ENCODE measurements at places on chromosomes 6 and 20.

GRCh38 chr20:18628330-18628920 lies 40.6 kb downstream of the DTD1 start:
- no peak for DNase-seq

DNA sequence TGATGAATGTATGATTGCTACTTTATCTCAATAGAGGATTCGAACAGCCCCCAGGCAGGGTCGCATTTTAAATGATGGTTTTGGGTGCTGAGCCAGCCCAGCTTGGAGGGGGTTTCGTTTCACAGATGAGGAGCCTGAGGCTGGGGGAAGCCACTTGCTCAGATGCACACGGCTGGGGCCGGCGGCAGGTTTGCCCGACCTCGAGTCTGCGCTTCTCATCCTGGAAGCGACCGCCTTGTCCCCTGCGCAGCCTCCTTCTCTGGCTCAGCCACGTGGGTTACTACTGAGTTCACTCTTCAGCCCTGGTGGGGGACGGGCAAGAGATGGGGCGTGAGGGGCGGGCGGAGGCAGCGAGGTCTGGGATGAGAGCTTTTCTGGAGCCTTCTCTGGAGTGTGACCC lies 25.3 kb downstream of the NTSR1 start:
- no peak for DNase-seq

DNA sequence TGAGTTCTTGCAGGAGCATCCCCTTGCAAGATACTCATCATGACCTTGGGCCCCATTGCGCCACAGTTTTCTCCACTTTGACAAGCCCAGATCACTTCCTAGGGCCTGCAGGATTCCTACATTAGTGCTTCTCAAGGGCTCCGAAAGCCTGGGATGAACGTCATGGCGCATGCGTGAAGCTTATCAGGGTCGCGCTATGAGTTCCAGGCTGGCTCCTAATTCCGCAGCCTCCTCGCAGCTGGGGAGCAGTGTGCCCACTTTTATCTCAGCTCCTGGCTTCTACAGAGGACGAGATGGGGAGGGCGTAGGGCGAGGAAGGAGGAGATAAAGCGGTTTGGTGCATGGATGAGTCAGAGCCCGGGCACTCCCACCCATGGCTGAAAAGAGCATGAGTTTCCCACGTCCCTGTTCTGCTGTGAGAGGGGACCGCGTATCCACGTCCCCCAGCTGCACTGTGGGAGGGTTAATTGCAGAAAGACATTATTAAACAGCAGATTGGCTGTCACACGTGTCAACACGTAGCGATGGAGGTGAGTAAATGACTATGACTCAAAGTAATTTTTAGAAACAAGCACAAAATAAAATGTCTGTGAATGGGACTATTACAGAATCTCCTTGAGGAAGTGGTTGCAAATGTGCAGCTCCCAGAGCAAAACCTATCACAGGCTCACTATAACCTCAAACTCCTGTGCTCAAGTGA lies 72.9 kb upstream of the DSP start:
- peak; percentile 60 for DNase-seq

- DNase-seq = no peak
Observed at GRCh38 chr20:45322952-45323383, 14.9 kb upstream of the MATN4 start.

DNA sequence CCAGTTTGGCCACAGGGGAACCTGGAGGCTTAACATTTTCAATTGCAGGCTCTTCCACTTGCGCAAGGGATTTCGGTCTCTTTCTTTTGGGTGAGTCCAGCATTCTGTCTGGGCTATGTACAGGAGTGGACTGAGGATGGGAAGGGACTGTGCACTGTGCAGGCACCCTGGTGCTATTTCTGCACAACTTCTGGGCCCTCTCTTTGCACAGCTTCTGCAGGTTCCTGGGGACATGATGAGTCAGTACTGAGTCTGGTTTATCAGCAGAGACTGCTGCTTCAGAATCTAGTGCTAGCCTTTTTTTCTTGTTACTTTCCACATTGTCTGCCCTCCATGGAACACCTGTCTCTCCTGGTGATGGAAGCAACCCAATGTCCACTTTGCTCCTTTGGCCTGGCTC lies 78.5 kb upstream of the ASF1A start:
- no peak for DNase-seq

DNA sequence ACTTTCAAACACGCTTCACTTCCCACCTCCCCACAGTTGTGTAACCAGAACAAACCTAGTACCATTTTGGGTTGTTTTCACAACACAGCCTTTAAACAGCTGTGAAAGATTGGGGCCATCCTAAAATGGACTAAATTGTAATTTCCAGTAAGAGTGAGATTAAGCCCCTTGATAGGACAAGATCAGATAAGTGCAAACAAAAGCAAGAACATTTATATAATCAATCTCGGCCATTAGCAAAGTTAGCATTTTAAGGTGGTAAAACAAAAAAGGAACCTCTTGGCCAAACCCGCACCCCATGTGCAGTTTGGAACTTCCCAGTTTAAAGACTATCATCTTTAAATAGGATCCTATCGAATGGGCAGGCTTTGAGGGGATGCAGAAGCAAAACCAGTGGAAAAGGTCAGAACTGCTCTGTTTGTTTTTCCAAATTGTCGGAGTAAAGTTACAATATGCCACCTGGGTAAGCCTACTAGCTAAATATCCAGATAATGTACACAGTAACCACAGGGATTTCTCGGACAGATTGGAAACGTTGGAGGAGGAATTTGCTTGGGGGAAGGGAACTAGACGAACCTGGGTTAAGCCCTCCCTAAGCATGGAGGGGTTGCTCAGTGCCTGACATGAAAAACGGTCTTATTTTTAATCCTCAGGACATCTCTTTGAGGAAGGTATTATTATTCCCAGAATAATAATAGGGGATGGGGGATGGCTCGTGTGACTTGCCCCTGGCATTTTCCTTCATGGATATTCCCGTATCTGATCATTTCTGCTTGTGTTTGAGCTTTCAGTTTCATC lies 159.8 kb upstream of the SALL4 start:
- DNase-seq = no peak

GRCh38 chr6:79646006-79646405 lies 14.9 kb downstream of the SH3BGRL2 start:
- DNase-seq = no peak

DNA sequence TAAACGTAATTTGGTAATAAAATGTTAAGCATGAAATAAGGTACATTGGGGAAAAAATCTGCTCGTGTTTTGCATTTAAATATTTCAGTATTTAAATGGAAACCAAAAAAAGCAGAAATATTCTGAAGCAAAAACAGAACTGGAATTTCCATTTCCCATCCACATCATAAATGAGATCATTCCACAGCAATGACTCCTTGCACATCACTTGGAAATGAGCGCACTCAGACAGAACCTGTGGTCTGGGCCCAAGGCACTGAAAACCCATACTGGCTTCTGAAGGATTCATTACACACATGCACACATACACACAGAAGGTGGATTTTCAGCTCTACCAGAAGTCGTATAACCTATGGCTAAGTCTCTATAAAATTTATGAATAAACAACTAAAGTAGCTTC lies 174.8 kb downstream of the IBTK start:
- DNase-seq = no peak

DNA sequence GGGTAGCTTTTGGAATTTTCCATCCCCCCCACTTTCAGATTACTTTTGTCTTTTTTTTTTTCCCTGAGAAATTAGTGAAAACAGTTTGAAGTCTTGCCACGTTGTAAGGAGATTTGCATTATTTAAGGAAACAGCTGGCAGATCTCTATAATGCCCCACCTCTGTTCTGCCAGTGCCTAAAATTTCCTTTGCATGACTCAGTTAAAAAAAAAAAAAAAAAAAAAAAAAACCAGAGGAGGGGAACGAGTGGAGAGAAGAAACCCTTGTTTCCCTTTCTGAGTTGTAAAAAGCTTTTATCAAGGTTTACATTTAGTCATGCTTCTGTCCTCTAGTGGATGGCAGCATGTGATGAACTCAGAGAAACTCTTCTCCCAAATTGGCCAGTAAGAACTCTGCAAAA lies 33.5 kb downstream of the CARMIL1 start:
- DNase-seq = peak; percentile 89

GRCh38 chr6:102387326-102388033 lies 994.0 kb downstream of the GRIK2 start:
- DNase-seq = no peak

GRCh38 chr20:63230800-63231268 lies 4.9 kb upstream of the BIRC7 start:
- DNase-seq = no peak

DNA sequence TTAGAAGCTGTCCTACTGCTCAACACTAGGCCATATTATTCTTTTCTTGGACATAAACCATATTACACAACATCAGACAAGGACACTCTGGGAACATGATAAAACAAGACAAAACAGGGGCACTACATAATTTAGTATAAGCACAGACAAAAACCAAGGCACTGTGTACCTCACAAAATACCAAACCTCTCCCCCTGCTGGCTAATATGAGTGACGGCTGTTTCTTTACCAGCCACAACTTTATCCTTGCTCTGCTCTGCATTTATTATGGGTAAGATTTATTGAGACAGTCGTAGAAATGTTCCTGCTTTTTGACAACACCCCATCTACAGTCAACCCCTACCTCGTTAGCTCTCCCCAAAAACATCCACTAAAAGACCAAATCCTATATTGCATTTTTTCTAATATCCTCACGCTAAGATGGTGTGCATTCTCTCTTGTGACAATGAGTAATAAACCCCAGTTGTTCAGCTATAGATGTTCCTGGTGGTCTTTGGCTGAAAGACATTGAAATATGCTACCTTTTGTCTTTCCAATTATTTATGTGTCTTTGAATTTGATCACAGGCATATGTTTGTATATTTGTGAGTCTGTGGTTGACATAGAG lies 23.8 kb upstream of the POLR1H start:
- DNase-seq = peak; percentile 16

- no peak for DNase-seq
Observed at GRCh38 chr20:49356676-49357075, 78.8 kb upstream of the ZNFX1 start.

DNA sequence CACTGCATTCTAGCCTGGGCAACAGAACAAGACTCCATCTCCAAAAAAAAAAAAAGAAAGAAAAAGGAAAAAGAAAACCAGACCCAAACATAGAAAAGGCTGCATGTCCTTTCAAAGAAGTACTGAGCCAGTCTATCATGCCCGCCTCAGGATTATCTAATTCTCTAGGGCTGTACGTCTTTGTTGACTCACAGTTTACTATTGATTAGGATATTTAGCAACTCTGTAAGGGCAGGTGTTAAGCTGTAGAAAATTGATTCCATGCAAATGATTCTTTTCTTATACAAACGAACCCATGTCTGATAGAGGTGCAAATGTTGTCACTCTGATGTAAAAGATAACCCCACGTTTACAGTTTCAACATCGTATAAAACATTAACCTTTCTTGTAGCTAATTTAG lies 209.0 kb downstream of the TTLL2 start:
- DNase-seq = no peak

GRCh38 chr6:20168690-20169089 lies 43.6 kb downstream of the MBOAT1 start:
- no peak for DNase-seq

- DNase-seq = no peak
Observed at GRCh38 chr6:167782698-167783517, 43.8 kb upstream of the AFDN start.

- no peak for DNase-seq
Observed at GRCh38 chr6:117205876-117206275, 59.5 kb upstream of the VGLL2 start.

GRCh38 chr6:166908811-166909210 lies 47.5 kb downstream of the RNASET2 start:
- no peak for DNase-seq

GRCh38 chr20:19654921-19655320 lies 103.1 kb upstream of the RIN2 start:
- DNase-seq = no peak

GRCh38 chr6:31547727-31548543 lies 527 bp downstream of the NFKBIL1 start:
- DNase-seq = no peak

GRCh38 chr6:99530627-99531026 lies 15.4 kb upstream of the USP45 start:
- DNase-seq = no peak

DNA sequence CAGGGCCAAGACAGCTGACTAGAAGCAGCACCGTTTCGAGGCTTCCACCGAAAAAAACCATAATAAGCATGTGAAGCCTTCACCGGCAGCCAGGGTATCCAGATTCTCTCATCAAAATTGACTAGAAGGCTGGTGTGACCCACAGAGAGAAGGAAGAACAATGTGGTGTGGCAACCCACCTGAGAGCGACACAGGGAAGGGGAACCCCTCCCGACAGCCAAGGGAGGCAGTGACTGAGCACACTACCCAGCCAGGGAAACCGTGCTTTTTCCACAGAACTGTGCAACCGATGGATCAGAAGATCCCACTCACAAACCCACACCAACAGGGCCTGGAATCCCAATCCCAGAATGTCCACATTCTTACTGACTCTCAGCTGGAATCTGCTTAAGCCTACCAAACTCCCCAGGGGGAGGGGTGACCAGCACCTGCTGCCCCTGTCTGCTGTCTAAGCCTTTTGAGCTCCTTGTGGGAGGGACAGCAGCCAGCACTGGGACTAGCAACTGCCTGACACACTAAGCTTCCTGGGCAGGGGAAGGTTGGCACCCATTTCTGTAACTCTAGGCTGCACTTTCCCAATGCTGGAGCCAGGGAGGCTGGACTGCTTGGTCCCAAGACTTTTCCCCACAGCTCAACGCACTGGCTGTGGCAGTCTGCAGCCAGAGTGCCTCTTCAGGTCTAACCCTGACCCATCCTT lies 231.9 kb upstream of the FAM83B start:
- DNase-seq = no peak

DNA sequence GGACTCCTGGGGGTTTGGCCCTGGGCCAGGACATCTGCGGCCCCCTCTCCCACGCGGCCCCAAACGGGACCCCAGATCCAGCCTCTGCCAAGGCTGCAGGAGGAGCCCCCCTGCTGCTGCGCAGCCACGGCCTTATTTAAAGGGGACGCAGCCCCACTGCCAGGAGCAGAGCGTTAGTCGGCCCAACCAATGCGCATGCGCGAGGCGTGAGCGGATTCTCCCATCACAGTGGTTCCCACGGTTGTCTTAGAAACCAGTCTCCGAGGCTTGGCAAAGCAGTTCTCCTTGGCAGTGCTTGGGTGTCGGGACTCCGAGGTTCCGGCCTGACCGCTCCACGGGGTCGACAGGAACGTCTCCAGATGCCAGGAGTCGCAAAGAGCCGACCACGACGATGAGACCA lies 288.3 kb upstream of the ZNF337 start:
- DNase-seq = no peak

GRCh38 chr6:33757906-33758305 lies 11.2 kb upstream of the IP6K3 start:
- no peak for DNase-seq

DNA sequence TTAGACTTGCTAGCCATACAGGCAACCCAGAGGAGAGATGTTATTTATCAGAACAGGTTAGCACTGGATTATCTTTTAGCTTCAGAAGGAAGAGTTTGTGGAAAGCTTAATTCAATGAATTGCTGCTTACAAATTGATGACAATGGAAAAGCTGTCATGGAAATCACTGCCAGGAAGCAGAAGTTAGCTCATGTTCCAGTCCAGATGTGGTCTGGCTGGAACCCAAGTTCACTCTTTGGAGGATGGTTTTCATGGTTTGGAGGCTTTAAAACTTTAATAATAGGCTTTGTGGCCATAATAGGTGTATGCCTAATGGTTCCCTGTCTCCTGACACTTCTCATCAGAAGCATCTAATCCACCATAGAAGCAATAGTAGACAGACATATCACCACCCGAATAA lies 699.0 kb downstream of the PHF3 start:
- DNase-seq = no peak

Data from Caki2 (cell line).